NCI-H1092 treated with DMSO at 0.1 percent for 48 hours (cell line): ENCODE measurements at places on chromosomes 6 and 20.

DNA sequence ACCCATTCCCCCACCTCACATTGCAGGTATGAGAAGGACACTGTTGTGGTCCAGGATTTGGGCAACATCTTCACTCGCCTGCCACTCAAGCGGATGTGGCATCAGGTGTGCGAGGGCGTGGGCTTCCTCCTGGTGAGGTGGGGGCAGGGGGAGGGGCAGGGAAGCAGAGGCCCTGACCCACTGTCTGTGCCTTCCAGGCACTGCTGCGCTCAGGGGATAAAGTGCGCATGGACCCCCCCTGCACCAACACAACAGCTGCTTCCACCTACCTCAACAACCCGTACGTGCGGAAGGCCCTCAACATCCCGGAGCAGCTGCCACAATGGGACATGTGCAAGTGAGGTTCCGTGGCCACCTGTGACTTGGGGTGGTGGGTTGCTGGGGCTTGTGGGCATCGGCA is 3.7 kb downstream of the CTSA start:
- no peak for DNase-seq

DNA sequence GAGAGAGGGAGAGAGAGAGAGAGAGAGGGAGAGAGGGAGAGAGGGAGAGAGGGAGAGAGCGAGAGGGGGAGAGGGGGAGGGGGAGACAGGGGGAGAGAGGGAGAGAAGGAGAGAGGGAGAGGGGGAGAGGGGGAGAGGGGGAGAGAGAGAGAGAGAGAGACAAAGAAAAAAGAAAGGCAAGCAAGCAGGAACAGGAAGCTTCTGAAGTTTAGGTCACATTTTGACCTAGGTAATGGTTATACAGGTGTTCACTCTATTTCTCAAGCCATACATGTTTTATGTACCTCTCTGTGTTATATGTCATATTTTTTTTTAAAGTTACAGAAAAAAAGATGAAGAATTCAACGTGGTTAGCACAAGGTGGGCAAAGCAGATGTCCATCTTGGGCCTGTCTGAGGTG is 9.4 kb downstream of the NHSL1 start:
- no peak for DNase-seq

DNA sequence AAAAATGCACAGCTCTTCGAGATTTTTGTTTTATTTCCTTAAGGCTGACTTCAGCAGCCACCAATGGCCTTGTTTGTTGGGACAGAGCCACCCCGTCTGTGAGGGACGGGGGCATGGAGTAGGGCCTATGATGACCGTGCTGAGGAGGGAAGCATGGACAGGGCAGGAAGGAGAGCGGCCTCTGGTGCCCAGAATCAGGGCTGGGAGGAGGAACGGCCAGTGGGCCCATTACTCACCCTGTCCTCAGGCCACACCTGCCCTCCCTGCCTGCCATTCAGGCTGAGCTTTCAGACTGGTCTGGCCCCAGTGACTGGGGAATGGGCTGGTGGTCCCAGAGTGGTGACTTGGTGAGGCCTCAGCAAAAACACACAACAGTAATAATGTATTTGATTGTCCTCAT is 104.4 kb downstream of the SMOC2 start:
- DNase-seq = no peak

GRCh38 chr6:134090591-134090990 is 38.2 kb upstream of the SLC2A12 start:
- DNase-seq = no peak

GRCh38 chr20:25496968-25497401 is 88.3 kb downstream of the NINL start:
- DNase-seq = no peak

- no peak for DNase-seq
Observed at GRCh38 chr6:38713812-38714211, 1.3 kb upstream of the DNAH8 start.

DNA sequence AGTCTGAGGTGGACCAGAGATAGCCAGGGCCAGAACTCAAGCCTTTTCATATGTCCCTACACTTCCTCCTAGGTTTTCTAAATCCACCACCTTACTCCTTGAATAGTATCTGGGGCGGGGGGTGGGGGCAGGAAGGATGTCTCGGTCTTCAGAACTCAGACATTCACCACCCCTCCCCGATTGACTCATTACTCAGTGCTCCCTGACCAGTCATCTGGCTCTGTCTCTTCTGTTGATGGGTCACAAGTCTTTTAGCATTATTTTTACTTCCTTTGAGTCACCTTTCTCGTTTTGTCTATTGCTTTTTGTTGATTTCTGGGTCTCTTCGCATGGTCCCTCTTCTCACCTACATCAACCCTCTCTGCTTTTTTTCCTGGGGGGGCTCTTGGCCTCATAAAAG is 23.3 kb downstream of the NOX3 start:
- DNase-seq = no peak

DNA sequence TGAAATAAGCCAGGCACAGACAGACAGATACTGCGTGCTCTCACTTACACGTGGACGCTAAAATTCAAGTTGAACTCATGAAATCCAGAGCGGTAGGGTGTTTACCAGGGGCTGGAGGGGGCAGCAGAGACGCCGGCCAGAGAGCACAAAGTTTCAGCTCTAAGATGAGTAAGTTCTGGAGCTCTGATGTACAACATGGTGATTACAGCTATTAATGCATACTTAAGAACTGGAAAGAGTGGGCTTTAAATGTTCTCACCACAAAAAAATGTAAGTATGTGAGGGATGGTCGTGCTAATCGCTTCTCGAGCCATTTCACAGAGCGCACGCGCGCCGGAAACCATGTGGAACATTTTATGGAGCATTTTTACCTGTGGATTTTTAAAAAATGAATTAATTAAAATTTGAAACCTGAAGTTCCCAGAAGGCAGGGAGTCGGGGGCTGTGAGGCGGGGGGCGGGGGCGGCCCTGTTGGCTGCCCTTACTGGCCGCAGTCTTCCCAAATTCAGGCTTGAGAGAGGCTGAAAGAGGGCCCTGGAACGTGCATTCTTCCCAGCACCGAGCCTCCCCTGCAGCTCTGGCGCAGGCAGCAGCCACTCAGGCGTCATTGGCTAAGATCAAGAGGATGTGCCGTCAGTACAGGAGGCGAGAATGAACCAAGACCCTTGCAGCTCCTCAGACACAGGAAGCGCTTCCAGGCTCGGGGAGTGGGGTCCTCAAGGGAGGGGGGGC is 8.5 kb upstream of the SLCO4A1 start:
- DNase-seq = no peak

- no peak for DNase-seq
Observed at GRCh38 chr20:62837790-62838127, 20.9 kb downstream of the COL9A3 start.

DNA sequence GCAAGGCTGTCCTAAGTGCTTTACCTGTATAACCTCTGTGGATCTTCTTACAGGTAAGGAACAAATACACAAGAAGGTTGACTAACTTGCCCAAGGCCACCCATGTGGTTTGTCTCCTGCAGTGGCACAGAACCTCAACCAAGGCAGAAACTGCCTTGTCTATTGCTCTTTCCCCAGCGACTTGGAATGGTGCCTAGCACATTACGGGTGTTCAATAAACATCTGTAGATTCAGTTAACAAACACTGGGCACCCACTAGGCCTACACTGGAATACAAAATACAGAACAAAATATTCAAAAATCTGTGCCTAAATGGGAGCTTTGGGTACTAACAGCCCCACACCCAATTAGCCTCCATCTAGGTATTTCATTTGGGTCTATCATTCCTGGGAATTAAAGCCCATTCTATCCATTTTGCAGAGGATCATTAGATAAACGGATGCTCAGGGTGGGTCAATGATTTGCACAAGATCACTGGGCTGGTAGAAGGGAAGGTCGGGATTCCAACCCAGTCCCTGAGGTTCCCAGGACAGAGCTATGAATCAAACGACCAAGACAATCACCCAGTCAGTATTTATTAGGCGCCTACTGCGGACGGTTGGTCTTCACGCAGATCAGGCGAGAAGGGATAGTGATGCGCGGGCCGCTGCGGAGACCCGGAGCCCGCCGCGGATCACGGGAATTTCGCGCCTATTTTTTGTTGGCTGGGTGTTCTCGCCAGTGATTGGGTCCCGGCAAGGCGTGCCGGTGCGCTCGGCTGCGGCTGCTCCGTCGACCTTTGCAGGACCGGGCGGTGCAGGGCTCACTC is at the start of gene STK35:
Gene STK35, plus strand, starts transcription at position 771 of the 808 bp plus-strand sequence. CDS start 55 bp downstream, outside the sequence.
- peak; percentile 84 for DNase-seq

DNA sequence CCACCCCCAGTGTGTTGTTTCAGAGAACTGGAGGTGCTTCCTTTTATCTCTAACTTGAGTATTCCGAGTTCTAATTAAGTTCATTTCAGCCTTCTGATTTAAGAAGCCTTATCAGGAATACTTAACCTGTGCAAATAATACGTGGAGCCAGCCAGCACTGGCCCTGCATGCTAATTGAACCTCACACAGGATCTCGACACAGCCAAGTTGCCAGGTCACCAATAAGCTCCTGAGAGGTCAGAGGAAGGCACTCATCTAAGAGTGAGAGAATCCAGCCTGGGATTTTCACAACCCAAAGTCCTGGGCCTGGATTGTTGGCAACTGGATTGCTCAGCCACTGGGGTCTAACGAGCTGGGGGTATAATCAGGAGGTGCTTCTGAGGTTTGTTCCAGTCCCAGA is 157.7 kb upstream of the LRFN2 start:
- no peak for DNase-seq

GRCh38 chr6:15658181-15658744 is 4.6 kb downstream of the DTNBP1 start:
- DNase-seq = no peak
